ENCODE measurements at places on chromosomes 5 and 9.

- DNase-seq: no peak
Measured at GRCh38 chr5:153617190-153617589, 126.7 kb downstream of the GRIA1 start.

- no peak for DNase-seq
Measured at GRCh38 chr9:4068914-4069313, 231.0 kb downstream of the GLIS3 start.

GRCh38 chr5:116944183-116944582, 369.6 kb upstream of the SEMA6A start:
- DNase-seq: no peak

DNA sequence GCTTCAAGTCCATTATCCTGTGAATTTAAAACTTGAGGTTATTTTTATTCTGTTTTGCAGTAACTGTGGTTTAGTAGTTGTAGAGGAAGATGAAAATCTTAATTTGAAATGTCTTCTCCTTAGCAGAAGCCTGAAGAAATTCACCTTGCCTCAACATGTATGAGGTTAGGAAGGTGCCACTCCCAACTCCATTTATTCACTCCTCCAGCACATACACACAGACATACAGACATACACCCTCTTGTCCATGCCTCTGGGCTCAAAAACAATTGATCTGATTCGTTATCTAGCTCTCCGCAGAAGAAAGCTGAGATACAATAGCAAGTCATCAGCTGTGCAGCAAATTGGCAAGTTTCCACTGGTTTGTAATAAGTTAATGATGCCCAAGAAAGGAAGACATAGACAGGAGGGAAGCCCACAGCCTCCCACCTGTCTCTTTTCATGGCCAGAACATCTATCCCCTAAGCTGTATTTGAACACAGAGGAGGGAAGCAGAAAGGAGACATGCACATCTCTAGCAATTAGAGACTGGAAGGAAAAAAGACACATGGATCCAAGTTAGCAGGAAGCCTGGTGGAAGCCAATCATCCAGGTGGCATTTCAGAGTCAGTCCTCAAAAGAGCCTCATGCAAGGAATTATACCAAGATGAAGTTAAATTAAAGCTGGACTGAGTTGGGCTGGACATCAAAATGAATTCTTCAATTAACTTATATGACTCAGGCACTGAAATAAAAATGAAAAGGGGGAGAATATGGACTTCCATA, 257.9 kb downstream of the ASTN2 start:
- no peak for DNase-seq

- no peak for DNase-seq
Measured at GRCh38 chr5:75507841-75508240, 3.6 kb downstream of the CERT1 start.

- no peak for DNase-seq
Measured at GRCh38 chr5:58191443-58191842, 268.4 kb downstream of the PLK2 start.

DNA sequence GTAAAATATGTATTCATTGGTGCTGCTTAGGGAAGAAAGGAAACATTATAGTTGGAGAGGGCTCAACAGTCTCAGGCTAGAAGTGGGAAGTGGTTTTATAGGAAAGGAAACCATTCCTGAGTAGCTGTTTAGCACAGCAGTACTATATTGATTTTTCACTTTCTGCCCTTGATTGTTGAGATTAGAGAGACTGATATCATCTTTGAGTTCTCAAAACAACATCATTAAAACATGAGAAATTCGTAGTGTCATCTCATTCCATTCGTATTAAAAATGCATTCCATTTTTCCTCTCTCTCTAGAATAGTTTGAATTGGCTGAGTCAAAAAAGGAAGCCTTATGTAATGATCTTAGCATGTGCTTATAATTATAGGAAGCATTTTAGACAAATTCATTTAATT, 14.1 kb downstream of the POLR3G start:
- no peak for DNase-seq

GRCh38 chr9:125913551-125913950, 166.4 kb downstream of the PBX3 start:
- DNase-seq: no peak
